Cardiac muscle cell (in vitro differentiated cells and primary cell): ENCODE measurements at places on chromosomes 2 and 18. TPM values are rescaled to one million over a fixed set of nuclear protein-coding genes. Genes with fewer than 3 reads are reported as not detected.

INHBB gene
- total RNA-seq = not detected in 2 replicates

RESP18 gene
- not detected in 2 replicates for total RNA-seq

AQP12A gene
- total RNA-seq = not detected in 2 replicates

TUBA3E gene
- not detected in 2 replicates for total RNA-seq

PTPRM gene
- total RNA-seq = 37.0 and 48.8 TPM in 2 replicates

SLC11A1 gene
- total RNA-seq = 0.25 and 0.63 TPM in 2 replicates

TMSB10 gene
- total RNA-seq = 1,740 and 1,976 TPM in 2 replicates

PCARE gene
- total RNA-seq = 0.49 and 0.57 TPM in 2 replicates

- no peak for DNase-seq
Measured at GRCh38 chr2:17827316-17827715, 11.1 kb downstream of the MSGN1 start.

GRCh38 chr18:61388010-61388409, 54.8 kb downstream of the CDH20 start:
- DNase-seq = peak; percentile 49

- no peak for DNase-seq
Measured at GRCh38 chr2:48209214-48209885, 303.1 kb upstream of the FBXO11 start.

DNA sequence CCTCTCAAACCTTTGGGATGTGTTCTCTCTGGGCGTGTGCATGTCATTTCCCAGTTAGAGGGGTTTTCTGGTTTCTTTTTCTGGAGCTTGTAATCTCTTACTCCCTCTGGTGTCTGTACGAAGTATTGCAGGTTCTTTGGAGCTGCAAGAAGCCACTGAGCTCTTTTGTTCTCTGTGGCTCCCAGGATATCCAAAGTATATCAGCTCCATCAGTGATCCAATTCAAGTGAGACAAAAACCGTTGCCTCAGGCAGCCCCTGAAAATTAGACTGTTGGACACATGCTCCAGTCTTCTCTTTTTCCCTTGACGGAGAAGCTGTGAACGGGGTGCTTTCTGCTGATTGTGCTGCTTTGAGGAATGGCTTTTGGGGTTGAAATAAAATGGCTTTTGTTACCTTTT, 59.0 kb upstream of the LDLRAD4 start:
- DNase-seq = peak; percentile 64

DNA sequence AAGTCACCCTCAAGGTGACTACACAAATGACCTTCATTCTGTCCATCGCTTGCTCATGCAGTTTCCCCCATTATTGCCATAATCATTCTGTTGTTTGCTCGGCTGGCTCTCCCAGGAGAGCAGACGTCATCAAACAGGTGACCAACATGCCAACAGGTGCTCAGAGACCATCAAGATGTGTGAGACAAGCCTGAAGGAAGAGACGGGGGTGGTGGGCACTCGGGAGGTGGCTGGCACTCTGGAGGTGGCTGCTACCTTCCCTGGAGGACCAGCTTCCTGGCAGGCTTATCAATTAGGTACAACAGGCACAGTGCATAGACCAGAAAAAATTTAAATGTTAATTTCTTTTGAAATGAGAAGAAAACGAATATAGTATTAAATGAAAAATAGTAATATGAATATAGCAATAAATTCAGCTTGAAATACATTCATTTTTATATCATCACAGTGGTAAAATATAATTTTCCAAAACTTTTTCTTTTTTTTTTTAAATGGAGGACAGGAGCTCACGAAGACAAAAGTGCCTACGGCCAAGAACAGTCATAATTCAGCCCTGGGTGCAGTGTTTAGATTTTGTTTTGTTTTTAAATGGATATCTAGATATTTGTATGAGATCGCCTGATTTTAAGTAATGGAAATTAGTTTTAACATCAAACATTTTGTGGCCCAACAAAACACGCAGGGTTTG, 16.9 kb upstream of the HAAO start:
- DNase-seq = no peak

- DNase-seq = peak; percentile 14
Measured at GRCh38 chr2:196290569-196290968, 119.2 kb upstream of the STK17B start.

- no peak for DNase-seq
Measured at GRCh38 chr2:102186791-102187495, at the start of gene IL1RL2. TSS of gene IL1RL2 (plus strand) at chr2:102187023. CDS start at chr2:102187868, 845 bp downstream.

DNA sequence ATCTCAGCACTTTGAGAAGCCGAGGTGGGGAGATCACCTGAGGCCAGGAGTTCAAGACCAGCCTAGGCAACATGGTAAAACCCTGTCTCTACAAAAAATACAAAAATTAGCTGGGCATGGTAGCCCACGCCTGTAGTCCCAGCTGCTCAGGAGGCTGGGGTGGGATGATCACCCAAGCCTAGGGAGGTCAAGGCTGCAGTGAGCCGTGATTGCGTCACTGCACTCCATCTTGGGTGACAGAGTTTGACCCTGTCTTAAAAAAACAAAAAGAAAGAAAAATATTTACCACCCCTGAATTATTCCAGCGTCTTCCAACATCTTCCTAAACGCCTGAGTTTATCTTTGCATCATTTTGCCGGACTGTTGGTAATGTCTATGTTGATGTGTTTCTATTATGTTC, 6.2 kb upstream of the IGFBP5 start:
- no peak for DNase-seq

- DNase-seq = no peak
Measured at GRCh38 chr18:47582093-47582492, 330.6 kb upstream of the SKOR2 start.

DNA sequence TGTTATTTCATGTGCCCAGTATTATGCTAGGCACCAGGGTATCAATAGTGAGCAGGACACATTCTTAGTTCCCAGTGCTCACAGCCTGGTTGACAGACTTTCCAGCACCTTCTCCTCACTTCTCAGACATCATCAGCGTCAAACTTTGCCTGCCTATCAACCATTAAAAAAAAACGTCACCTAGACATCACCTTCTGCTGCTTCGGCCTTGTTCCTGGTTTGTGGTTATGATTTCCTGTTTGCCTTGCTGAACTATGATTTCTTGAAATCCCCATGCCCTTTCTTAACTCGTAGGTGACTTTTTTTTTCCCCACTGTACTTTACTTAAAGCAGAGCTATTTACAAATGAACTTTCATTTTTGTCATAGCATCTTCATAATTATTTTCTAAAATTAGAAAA, 60.4 kb upstream of the NABP1 start:
- DNase-seq = no peak

- no peak for DNase-seq
Measured at GRCh38 chr18:9232977-9233376, 96.4 kb downstream of the ANKRD12 start.

DNA sequence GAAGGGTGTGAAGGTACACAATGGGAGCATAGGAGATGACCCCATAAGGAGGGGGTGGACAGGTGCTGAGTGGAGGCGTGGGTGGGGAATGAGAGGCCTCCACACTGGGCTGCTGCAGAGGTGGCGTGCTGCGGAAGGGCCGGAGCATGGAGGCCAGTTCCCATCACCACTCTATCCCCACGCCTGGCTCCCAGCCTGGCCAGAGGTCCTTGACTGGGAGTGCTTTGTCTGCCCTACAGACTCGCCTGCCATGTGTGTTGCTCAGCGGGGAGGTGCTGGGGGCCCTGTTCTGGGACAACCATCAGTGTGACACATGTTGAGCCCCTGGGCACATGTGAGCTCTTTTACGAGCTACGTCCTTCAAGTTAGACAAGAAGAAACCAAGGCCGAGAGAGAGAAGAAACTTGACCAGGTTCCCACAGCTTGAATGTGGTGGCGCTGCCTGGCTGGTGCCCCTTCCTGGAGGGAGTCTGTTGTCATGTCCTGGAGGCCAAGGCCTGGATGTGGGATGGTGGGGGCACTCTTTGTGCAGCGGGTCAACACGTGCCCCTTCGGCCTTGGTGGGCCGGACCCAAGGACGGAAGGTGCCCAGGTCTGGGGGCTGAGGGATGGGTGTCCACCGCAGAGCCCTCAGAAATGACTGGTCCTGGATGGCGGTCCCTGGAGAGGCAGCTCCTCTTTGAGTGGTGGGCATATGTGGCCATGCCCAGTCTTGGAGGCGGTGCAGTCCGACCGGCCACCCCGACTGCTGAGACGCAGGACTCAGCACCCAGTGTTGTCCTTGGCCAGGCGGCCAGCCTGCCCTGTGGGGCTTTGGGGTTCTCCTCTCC, 1.2 kb upstream of the INPP5D start:
- no peak for DNase-seq

- no peak for DNase-seq
Measured at GRCh38 chr18:10003866-10004265, 90.0 kb downstream of the VAPA start.

- DNase-seq = peak; percentile 37
Measured at GRCh38 chr18:44507729-44508325, 172.9 kb upstream of the SETBP1 start.

- DNase-seq = no peak
Measured at GRCh38 chr2:69962986-69963730, 1.7 kb upstream of the ASPRV1 start.

DNA sequence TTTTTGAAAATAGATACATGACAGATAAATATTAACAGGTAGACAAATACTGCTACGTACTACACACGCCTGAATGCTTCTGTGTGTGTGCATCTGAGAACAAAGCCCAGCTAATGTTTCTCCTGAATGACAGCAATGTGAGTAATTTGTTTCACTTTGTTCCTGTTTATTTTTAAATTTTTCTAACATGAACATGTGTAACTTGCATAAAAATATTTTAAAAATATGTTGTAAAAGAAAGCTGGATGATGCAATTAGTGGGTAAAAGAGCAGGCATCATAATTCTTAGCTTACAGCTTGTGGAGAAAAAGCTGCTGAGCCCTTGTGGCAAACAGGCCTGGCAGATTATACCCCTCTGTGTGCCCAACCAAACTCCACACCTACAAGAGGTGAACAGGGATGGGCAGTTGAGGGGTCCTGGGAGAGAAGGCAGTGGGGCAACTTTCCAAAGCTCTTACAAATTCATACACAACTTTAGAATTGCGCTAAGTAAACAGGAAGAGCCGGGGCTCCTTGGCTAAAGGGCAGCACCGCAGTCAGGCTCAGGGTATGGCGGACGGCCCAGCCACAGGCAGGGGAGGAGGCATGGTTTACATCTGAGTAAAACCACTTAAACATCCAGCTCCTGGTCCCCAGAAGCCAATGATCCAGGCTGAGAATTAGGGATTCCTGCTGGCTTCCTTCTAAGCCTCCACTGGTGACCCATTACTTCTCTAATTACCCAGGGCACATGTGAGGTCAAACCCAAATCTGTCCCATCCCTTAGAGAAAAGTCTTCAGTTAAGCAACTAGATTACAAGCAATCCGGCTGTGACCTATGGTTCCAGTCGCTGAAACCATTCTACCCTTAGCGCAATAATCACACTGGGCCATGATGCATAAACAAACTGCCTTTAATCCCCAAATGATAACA, 14.0 kb downstream of the PXDN start:
- peak; percentile 86 for DNase-seq

DNA sequence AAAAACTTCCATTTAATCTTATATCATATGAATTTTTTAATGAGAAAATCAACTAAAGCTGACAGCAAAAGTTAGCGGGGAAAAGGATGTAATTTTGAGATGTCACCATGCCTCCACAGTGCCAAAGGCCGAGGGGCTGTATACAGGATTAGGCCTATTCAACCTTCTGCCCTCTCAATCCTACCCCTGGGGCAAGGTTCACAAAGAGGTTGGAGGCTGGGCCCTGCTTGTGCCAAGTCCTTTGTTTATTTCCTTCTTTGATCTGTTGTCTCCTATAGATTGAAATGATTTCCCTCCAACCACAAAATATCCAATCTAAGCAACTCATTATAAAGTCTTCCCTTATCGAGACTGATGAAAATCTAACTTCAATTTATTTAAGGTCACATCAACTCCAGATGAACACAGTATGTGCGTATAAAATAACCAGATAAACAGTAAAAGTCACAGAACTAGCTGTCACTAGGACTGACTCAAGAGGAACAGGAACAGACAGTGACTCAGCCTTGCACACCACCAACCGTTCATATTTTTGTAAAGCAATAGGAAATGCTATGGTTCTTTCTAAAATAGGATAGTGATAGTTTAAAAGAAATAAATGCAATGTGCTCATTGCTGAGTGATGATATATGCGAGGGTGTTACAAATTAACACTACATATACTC, 95.8 kb downstream of the SLC25A12 start:
- peak; percentile 37 for DNase-seq

DNA sequence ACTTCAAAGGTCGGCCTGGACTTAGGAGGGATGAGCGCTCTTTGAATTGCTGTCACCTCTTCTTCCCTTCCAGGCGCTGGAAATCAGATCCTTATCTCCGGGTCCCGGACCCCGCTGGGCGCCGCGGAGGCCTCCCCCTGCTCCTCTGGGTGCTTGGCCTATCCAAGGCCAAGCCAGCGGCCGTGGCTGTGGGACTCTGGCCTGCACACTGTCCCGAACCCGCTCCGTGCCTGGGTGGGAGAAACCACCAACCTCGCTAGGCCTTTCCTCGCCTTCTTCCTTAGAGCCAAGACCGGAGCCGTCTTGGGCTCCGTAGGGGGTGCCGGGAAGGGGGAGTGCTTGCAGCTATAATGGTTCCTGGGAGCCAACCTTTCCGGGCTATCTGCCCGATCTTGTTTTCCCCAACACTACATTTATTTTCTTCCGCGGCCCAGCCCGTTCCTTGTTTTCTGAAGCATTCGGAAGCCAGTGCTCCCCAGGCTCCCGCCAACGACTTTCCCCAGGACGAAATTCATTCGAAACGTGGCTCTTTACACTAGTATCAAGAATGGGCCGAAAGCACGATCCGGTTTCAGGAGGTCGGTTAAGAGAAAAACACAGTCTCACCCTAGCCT, 2.4 kb downstream of the OSR1 start:
- no peak for DNase-seq
